Activated CD8-positive, alpha-beta T cell treated with anti-CD3 and anti-CD28 coated beads for 36 hours (primary cell): ENCODE measurements at places on chromosomes 1 and 21.

- DNase-seq = peak; percentile 61
- H3K27ac ChIP-seq = peak overlapping the region; percentile 84
- H3K36me3 ChIP-seq = peaks cover 36% of the 10 kb centered on the region
- no peaks in the 10 kb centered on the region for H3K27me3 ChIP-seq
- peak overlapping the region; percentile 90 for H3K4me3 ChIP-seq
- peaks cover 38% of the 10 kb centered on the region for H3K4me1 ChIP-seq
These were observed 842 bp upstream of the ZC3H12A start for GRCh38 chr1:37473431-37474045.

DNA sequence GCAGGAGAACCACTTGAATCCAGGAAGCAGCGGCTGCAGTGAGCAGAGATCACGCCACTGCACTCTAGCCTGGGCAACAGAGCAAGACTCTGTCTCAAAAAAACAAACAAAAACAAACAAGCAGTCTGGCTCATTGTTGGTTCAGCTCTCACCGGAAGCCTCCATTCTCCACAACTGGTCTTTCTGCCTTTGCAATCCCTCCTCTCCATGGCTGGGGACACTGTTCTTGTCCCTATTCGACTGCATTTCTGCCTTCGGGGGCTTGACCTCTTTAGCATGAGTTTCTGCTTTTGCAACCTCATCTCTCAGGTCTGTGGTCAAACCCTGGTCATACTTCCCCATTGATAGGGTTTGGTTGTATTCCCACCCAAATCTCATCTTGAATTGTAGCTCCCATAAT, 216.3 kb upstream of the NR5A2 start:
- H3K4me3 ChIP-seq = no peak overlapping the region
- no peaks in the 10 kb centered on the region for H3K4me1 ChIP-seq
- peaks cover 14% of the 10 kb centered on the region for H3K27me3 ChIP-seq

- H3K4me1 ChIP-seq = no peaks in the 10 kb centered on the region
- no peak overlapping the region for H3K4me3 ChIP-seq
- H3K36me3 ChIP-seq = no peaks in the 10 kb centered on the region
- no peaks in the 10 kb centered on the region for H3K27me3 ChIP-seq
- DNase-seq = no peak
These were observed 850.0 kb downstream of the LTN1 start for GRCh38 chr21:28142697-28143096.

GRCh38 chr1:198622001-198622400, 16.8 kb upstream of the PTPRC start:
- H3K27me3 ChIP-seq = no peaks in the 10 kb centered on the region
- H3K4me1 ChIP-seq = peaks cover 85% of the 10 kb centered on the region
- peak overlapping the region; percentile 75 for H3K4me3 ChIP-seq
- no peak for DNase-seq
- peaks cover 18% of the 10 kb centered on the region for H3K36me3 ChIP-seq

GRCh38 chr1:219563568-219563967, 49.3 kb downstream of the ZC3H11B start:
- no peaks in the 10 kb centered on the region for H3K36me3 ChIP-seq
- DNase-seq = no peak
- H3K4me1 ChIP-seq = no peaks in the 10 kb centered on the region
- no peak overlapping the region for H3K27ac ChIP-seq

- peak overlapping the region; percentile 85 for H3K4me3 ChIP-seq
- peaks cover 27% of the 10 kb centered on the region for H3K4me1 ChIP-seq
- H3K27me3 ChIP-seq = no peaks in the 10 kb centered on the region
- peaks cover 28% of the 10 kb centered on the region for H3K36me3 ChIP-seq
- DNase-seq = no peak
These were observed 467 bp downstream of the THRAP3 start for GRCh38 chr1:36224537-36225282.

- H3K27me3 ChIP-seq = peaks cover 16% of the 10 kb centered on the region
- peak; percentile 91 for DNase-seq
- H3K36me3 ChIP-seq = peaks cover 2% of the 10 kb centered on the region
- peaks cover 45% of the 10 kb centered on the region for H3K4me1 ChIP-seq
These were observed 113.0 kb upstream of the SLC25A33 start for GRCh38 chr1:9426291-9426711.

DNA sequence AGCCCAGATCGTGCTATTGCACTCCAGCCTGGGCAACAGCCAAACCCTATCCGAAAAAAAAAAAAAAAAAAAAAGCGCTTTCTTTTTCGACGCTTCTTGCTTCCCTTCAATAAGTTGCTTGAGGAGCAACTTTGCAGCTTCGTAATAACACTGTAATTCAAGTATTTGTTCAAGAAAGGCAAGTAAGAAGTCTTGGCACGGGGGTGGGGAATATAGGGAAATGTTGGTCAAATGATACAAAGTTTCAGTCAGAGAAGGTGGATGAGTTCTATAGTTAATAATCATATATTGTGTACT, 871 bp upstream of the PSMA5 start:
- H3K4me3 ChIP-seq = peak overlapping the region; percentile 93
- H3K27me3 ChIP-seq = no peaks in the 10 kb centered on the region
- H3K27ac ChIP-seq = peak overlapping the region; percentile 96
- H3K36me3 ChIP-seq = peaks cover 27% of the 10 kb centered on the region

DNA sequence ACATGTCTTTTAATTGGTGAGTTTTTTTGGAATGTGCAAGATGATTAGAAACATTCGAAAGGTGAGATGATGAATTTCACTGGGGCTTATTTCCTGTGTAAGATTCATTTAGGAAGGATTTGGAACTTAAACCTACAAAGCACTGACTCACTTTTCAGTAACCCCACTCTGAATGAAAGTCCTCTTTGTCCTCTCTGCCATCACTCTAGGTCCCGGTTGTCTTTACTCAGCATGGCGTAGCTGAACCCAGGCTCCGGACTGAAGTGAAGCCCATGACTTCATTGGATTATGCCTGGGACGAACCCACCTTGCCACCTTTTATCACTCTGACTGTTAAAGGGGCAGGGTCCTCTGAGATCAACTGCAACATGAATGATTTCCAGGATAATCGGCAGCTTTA, 139.4 kb downstream of the VPS13D start:
- H3K4me1 ChIP-seq = peaks cover 7% of the 10 kb centered on the region
- H3K4me3 ChIP-seq = no peak overlapping the region
- peaks cover 30% of the 10 kb centered on the region for H3K36me3 ChIP-seq
- H3K27ac ChIP-seq = no peak overlapping the region
- DNase-seq = no peak

GRCh38 chr1:107695341-107695740, 269.6 kb downstream of the VAV3 start:
- no peak for DNase-seq
- peaks cover 4% of the 10 kb centered on the region for H3K4me1 ChIP-seq
- no peaks in the 10 kb centered on the region for H3K36me3 ChIP-seq
- H3K4me3 ChIP-seq = no peak overlapping the region

GRCh38 chr1:87812871-87813577, 484.3 kb downstream of the LMO4 start:
- H3K4me1 ChIP-seq = no peaks in the 10 kb centered on the region
- no peak for DNase-seq
- H3K36me3 ChIP-seq = no peaks in the 10 kb centered on the region
- no peak overlapping the region for H3K27ac ChIP-seq
- no peak overlapping the region for H3K4me3 ChIP-seq
- peaks cover 6% of the 10 kb centered on the region for H3K27me3 ChIP-seq

DNA sequence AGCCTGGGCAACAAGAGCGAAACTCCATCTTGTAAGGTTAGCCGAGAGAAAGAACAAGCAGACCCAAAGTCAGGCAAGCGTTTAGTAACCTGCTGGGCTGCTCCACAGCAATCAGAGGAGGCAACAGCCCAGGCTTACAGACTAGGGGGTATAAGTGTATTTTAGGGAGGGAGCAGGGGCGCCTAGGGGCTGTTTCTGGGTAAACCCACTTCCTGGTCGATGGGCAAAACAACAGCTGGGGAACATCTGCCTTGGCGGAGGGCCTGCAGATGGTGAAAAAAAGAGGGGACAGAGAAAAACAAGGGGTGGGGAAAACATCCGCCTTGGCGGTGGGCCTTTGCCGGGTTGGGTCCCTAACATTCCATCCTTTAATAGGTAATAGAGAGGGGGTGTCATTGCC, 5.2 kb downstream of the TAS1R1 start:
- peaks cover 2% of the 10 kb centered on the region for H3K27me3 ChIP-seq
- H3K4me3 ChIP-seq = no peak overlapping the region
- no peaks in the 10 kb centered on the region for H3K4me1 ChIP-seq
- H3K36me3 ChIP-seq = no peaks in the 10 kb centered on the region

- H3K4me3 ChIP-seq = peak overlapping the region; percentile 89
- peak overlapping the region; percentile 98 for H3K27ac ChIP-seq
- H3K4me1 ChIP-seq = peaks cover 46% of the 10 kb centered on the region
These were observed 4.1 kb downstream of the SAMSN1 start for GRCh38 chr21:14541841-14542490.

GRCh38 chr1:45230537-45230936, 24.1 kb upstream of the ZSWIM5 start:
- no peaks in the 10 kb centered on the region for H3K27me3 ChIP-seq
- H3K4me1 ChIP-seq = peaks cover 2% of the 10 kb centered on the region
- DNase-seq = peak; percentile 11

DNA sequence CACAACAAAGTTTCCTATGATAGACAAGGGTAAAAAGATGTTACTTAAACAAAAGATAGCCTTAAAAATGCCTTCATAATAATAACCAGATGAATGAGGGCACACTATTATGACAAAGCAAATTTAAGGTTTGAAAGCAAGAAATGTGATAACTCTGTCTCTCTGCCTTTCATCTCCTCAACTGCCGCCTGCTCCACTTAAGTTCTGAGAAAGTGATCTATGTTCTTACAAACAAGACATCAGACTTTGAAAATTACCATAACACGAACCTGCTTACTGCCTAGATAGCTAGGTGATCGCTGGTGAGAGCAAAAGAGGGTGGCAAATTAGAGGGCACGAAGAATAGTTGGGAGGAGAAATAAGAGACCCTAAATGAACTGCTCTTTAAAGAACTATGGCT, 13.2 kb downstream of the C21orf91 start:
- DNase-seq = no peak
- H3K27me3 ChIP-seq = no peaks in the 10 kb centered on the region
- peak overlapping the region; percentile 75 for H3K27ac ChIP-seq
- H3K4me3 ChIP-seq = no peak overlapping the region
- H3K4me1 ChIP-seq = peaks cover 51% of the 10 kb centered on the region
- peaks cover 89% of the 10 kb centered on the region for H3K36me3 ChIP-seq

DNA sequence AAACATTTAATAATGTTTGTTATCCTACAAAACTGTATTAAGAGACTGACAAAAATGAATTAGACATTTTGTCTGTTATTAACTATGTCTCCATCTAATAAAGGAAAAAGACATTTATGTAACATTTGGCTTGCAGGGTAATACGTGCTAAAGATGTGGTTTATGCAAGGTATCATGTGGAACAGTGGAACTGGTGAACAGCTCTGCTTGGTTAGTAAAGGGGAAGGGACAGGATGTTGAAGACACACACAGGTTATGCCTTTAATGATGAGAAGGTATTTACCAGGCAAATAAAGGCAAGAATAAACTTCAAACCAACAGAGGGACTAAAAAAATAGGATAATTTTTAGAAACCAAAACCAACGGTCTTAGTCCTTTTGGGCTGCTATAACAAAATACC, 93.1 kb downstream of the UCHL5 start:
- no peaks in the 10 kb centered on the region for H3K36me3 ChIP-seq
- no peak overlapping the region for H3K27ac ChIP-seq
- H3K27me3 ChIP-seq = no peaks in the 10 kb centered on the region
- DNase-seq = no peak
- H3K4me3 ChIP-seq = no peak overlapping the region

DNA sequence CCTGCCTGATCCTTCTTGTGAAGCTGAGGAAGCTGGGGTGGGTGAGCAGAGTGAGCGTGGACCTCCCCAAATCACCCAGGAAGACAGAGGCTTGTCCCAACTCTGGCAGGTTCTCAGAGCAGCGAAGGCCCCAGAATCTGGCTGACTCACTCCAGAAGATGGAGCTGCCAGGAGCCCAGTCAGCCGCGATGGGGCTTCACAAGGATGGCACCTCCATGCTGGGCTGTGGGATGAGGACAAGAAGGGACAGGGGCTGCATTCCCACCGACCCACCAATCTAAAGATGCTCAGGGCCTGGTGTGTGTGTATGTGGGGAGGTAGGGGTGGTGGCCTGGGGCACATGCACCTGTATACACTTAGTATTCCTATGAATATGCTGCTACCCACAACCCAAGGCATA, 52.9 kb downstream of the ATP1A1 start:
- H3K27ac ChIP-seq = no peak overlapping the region
- no peaks in the 10 kb centered on the region for H3K36me3 ChIP-seq

GRCh38 chr1:232459826-232460225, 170.1 kb downstream of the SIPA1L2 start:
- no peak overlapping the region for H3K27ac ChIP-seq
- no peak for DNase-seq
- H3K36me3 ChIP-seq = peaks cover 4% of the 10 kb centered on the region
- H3K4me3 ChIP-seq = no peak overlapping the region

DNA sequence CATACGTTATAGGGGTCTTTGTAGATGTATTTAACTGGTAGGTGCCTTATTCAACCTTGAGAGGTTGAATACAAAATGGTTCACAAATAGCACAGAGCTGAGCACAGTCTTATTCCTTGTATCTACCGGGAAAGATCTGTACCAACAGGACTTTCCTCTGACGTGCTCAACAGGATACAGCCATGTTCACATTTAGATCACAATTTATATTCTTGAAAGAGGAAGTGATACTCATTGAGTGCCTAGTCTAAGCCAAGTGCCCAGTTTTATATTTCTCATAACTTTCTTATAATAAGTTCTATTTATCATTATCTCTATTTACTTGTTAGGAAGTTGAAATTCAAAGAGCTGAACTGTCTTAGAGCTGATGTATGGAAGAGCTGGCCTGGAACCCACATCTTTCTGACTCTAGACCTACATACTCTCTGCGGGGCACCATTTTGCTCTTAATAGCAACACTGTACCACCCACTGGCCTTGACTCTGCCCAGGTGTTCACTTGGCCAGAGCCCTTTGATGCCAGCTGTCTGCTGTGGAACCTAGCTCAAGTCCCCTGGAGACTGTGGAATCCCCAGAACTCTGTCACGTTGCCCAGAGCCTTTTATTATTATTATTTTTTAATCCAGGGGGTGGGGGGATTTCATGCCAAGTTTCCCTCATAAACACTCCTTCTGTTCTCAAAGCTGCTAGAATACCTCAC, 156.2 kb downstream of the TPR start:
- H3K36me3 ChIP-seq = no peaks in the 10 kb centered on the region
- H3K27me3 ChIP-seq = peaks cover 3% of the 10 kb centered on the region
- no peaks in the 10 kb centered on the region for H3K4me1 ChIP-seq
- DNase-seq = no peak
- H3K27ac ChIP-seq = no peak overlapping the region

GRCh38 chr1:152654110-152654509, 9.1 kb upstream of the LCE2D start:
- DNase-seq = peak; percentile 70
- no peak overlapping the region for H3K4me3 ChIP-seq
- no peaks in the 10 kb centered on the region for H3K4me1 ChIP-seq
- H3K27ac ChIP-seq = no peak overlapping the region
- no peaks in the 10 kb centered on the region for H3K36me3 ChIP-seq
- peaks cover 4% of the 10 kb centered on the region for H3K27me3 ChIP-seq
